AG08396 (cell line): ENCODE measurements at places on chromosomes 4 and X.
A peak's percentile ranks its signal among the peaks of the same experiment; 100 is the strongest.

DNA sequence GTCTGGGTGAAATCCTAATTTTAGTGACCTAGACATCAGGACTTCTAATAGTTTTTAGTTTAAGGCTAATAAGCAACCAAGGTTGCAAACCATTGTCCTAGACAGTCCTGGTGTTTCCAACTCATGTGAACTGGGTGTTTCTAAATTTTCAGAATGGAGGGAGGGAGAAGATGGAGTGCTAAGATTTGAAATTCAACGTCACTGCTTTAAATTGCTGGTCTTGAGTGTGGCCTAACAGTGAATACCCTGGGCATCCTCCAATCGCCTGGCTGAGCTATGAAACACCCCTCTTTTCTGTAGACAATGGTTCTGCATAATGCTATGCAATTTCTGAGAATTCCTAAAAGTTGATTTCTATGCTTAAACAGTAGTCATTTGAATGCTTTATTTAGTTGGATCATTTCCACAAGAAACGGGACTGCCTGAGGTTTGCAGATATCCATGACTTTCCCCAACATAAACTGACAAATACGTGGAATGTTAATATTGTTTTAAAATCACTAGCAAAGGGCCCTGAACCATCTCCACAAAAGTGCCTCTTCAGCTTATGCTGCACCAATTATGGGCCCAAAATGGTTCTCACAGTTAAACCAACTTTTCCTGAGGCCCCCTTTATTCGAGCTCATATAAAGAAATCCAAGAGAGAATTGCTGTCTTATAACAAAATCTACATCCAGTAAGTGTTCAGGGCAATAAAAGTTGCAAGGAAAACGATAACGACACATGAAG, 1.1 kb downstream of the FBXL5 start:
- DNase-seq = peak; percentile 43

DNA sequence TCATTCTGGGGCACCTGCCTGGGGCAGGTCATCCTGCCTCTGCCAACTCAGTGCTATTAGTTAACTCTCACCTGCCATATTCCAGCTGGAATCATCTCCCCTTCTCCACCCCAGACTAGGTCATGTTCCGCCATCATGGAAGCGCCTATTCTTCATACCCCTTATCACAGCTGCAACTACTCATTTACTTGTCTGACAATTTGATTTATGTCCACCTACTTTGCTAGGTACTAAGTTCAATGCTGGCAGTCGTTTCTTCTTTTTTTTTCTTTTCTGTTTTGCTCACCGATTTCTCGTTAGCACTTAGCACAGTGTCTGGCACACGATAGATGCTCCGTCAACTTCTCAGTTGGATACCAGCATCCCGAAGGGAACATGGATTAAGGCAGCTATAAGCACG, 1.1 kb upstream of the FMR1 start:
- no peak for DNase-seq

GRCh38 chrX:46278572-46278971, 266.6 kb downstream of the ZNF674 start:
- DNase-seq = no peak

GRCh38 chr4:113740857-113741379, 20.6 kb downstream of the CAMK2D start:
- no peak for DNase-seq

DNA sequence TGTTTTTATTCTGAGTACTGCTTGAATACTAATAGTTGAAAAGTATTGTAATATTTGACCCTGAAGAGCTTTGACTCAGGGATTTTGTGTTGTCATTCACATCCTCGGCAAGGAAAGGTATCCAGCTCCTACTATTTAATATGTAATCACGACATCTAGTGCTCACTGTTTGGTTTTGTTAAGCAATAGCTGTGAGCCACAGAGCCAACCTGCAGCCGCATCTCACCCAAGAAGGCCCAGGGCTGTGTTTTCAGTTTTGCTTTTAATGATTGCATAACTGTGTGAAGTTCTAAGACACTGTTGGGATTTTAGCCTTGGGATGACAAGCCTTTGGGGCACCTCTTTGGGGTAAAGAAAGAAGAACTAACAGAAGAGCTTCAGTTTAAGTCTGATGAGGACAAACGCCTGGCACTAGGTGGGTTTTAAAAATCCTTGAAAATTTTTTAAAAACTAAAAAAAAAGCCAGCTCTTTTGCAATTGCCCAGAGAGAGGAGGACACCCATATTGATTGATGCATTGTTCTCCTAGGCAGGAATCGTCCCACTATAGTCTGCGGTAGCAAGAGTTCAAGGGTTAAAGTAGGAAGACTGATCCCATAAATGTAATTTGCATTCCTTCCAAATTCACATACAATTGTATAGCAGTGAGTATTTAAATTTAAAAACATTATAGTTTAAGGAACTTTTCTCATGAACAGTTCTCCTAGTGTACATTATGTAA, 157.8 kb downstream of the RELL1 start:
- no peak for DNase-seq

DNA sequence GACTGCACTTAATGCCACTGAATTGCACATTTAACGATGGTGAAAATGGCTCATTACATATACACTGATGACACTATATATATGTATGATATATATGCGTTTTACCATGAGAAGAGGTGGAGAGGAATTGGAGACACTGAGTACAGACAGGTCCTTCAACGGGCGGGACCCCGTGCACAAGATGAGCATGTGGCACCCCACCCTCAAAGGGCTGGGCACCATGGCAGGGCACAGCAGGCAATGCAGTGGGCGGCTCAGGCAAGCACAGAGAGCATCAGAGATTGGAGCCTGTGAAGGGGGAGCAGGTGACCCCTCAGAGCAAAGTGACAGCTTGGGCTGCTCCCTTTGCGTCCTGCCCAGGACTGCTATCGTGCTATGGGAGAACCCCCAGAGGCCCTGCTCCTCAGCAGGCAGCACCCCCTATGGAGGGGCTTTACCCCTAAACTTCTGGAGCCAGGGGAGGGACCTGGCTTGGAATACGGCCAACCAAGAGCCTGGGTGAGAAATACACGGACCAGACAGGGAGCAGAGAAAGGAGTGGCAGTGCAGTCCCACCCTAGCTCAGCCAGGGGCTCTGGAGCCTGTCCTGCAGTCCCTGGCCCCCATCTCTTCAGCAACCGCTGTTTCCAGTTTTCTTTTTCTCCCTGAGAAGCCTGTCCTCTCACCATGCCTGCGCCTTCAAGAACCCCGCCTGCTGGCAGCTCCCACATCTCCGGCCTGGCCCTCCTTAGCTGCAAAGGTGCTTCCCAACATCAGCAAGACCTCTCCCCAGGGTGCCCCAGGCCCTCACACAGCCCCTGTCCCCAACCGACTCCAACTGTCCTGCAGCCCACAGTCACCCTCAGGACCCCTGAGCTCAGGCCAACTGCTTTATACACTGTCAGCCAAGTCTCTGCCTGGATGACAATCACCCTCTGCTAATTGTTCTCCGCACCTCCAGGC, 10.5 kb downstream of the SLC6A8 start:
- no peak for DNase-seq

DNA sequence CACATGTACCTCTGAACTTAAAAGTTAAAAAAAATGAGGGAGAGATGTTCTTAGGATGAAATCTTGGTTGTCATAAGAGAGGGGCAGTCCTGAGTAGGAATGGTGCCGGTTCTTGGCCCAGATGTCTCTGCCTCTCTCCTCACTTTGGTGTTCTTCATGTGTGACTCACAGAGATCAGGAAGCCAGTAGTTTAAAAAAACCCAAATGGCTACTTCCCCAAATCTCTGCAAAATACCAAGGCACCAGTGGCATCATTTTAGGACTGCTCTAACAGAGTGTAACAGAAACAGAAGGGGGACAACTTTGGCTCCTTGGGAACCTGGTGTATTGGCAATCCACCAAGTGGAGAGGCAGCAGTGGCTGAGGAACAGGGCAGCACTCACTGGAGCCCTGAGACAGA, 116.8 kb downstream of the SCD5 start:
- no peak for DNase-seq

DNA sequence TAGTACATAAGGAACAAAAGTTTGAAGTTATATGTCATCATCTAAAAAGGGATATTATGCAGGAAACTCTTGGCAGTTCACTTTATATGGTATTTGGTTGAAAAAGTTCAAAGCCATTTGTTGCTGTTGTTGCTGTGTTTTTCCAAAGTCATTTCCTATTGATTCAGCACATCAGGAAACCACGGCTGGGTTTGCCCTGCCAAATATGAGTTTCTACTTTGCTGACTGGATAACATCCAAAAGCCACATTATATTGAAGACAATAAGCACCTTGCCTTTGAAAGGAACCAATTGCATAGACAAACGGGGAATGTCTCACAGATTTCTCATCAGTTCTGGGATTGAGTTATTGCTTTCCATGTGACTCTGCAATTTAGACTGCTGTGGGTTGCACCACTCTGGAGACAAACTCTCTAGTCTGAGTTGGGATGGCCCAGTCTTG, 206.1 kb downstream of the SLC39A8 start:
- no peak for DNase-seq

- no peak for DNase-seq
These were observed 123.9 kb downstream of the DCHS2 start for GRCh38 chr4:154367659-154368058.

- DNase-seq = no peak
These were observed 17.2 kb upstream of the SCRG1 start for GRCh38 chr4:173415885-173416653.

GRCh38 chrX:69503228-69503781, 821 bp upstream of the NALF2 start:
- DNase-seq = no peak

DNA sequence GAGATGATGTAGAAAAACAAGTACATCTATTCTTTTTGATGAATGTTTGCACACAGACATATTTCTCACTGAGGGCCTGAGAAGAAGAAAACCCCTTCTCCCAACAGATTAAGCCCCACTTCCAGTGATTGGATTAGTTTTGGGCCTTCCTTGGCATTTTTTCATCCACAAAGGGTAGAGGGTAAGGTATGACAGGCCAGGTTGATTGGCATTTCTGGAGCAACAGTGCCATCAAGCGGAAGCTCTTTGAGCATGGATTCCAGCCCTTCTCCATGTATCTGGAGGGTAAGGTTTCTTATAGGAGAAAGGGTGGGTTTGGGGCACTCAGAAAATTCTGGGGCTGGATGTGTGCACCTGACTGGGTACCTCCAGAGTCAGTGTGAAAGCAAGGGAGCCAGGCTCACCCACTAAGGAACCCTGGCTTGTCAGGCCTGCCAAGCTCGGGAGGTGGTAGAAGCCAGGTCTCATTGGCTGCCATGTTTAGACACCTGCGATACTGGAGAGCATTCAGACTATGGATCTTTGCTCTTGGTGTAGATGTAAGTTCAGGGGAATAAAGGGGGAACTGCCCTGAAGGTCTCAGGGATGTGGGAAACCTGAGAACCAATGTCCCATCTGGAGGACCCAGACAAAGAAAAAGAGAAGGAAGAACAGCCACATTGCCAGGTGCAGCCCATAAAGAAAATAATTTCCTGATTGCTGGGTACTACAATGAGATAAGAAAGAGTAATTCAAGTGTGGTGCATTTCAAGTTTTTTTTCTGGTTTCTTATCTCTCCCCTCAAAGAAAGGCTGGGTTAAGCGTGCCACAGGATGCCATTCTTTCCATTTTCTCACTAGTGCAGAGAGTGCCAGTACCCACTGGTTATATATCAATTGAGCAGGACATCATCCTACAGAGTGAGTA, 222.3 kb upstream of the AGTR2 start:
- no peak for DNase-seq

GRCh38 chrX:120801426-120801825, 74.2 kb downstream of the CT47B1 start:
- DNase-seq = no peak

DNA sequence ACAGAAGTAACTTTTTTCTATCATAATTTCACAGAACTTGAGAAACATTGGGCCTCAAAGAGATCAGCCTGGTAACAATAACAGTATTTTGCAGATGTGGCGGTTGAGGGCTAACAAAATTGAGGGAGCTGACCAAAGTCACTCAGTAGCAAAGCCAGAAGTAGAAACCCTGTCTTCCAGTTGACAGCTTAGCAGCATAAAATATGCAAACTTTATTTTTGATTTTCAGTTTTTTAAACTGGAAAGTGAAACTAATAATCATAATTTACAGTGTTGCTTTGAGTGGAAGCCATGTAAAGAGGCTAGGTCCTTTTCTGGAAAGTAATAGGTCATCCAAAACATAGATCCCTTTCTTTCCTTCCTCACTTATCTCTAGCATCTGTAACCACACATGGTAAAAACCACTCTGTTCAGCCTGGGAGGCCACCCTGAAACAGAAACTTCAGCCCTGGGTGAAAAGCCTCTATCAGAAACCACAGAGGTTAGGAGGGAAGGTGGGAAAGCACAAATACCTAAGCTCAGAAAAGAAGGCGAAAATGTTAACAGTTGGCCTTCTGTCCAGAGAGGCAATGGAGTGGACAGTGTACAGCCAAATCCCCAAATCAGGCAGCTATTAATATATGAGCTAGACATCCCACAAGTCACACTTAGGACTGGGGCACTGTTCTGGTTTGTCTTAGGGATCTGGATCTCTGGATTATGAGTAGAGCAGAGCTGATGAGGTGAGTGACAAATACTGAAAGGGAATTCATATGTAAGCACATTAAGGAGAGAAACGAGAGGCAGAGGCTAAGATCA, 61.1 kb upstream of the ARSJ start:
- peak; percentile 5 for DNase-seq

DNA sequence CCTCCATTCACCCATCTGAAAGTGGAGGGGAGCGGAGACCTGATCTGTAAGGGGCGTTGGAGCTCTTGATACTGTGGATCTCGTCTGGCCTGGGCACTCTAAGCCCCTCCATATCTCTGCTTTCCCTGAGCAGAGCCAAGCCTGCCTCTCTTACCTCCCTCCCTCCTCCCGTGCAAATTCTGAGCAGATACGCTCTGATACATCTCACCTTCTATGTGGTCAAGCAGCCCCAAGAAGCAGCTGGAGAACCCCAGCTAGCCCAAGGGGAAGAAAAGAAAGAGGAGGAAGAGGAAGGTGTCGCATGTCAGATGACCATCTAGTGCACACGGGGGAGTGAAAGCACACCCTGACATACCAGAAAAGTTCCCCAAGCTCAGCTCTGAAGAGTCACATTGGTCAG, 1.9 kb upstream of the DGAT2L6 start:
- DNase-seq = no peak
